Activated T-cell treated with anti-CD3 and anti-CD28 coated beads, Interleukin-2, amount 50 U/mL, for 48 hours (primary cell): ENCODE measurements at places on chromosomes 6 and 20.

DNA sequence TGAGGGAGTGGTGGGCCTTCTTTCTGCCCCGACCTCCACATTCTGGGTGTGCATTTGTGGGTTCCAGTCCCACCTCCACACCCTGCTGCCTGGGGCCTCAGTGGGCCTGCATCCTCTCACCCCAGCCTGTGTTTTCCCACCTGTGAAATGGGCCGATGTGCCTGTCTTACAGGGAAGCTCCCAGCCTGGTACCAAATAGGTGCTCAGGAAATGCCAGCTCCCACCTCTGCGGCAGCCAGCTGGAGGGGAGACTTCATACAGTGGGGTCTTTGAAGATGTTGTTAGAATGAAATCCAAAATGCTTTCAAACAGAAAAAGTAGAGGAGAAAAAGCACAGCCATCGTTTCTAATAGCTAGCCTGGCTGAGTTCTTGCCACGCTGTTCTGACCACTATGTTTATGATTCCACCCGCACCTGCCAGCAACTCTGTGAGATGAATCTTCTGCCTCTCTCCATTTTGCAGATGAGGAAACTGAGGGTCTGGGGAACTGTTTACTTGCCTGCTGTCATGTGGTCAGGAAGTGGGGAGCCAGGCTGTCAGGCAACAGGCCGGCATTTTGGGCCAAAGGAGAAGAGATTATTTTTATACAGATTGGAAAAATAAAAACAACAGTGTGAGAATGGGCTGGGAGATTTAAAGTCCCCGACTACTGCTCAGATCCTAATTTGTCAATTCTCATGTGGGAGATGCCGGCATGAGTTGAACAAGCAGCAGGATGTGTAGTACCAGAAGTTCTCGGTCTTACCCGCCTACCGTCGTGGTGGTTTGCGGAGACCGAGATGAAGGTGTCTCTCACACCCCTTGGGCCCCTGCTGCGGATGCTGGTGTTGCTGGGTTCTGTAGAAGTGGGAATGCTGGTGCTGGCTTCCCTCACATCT, 4.6 kb downstream of the TMEM181 start:
- peak; percentile 50 for DNase-seq

GRCh38 chr20:10408108-10408813, 25.8 kb downstream of the MKKS start:
- DNase-seq, result no peak

- peak; percentile 60 for DNase-seq
Observed at GRCh38 chr6:42136508-42137193, 5.8 kb downstream of the C6orf132 start.

GRCh38 chr20:62303340-62304226, 786 bp downstream of the ADRM1 start:
- DNase-seq, result peak; percentile 36

- DNase-seq, result no peak
Observed at GRCh38 chr6:135269481-135269891, 88.4 kb downstream of the MYB start.

DNA sequence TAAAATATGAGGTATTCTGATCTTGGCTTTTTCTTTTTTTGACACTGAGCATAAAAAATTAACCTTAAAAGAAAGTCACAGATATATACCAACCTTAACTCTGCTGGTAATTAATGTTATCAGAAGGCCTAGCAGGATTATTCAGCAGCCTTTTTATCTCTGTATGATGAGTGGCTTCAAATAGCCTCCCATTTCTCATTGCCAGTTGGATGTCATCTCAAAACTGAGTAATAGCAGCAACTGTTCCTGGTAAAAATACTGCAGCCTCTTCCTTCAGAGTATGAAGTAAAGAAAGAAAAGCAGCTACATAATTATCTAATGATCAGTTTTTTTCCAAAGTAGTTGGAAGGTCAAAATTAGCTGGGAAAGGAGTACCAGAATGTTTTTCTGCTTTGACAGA, 24.9 kb upstream of the HDGFL1 start:
- no peak for DNase-seq

- DNase-seq, result no peak
Observed at GRCh38 chr20:36506253-36506652, 35.1 kb upstream of the MYL9 start.

DNA sequence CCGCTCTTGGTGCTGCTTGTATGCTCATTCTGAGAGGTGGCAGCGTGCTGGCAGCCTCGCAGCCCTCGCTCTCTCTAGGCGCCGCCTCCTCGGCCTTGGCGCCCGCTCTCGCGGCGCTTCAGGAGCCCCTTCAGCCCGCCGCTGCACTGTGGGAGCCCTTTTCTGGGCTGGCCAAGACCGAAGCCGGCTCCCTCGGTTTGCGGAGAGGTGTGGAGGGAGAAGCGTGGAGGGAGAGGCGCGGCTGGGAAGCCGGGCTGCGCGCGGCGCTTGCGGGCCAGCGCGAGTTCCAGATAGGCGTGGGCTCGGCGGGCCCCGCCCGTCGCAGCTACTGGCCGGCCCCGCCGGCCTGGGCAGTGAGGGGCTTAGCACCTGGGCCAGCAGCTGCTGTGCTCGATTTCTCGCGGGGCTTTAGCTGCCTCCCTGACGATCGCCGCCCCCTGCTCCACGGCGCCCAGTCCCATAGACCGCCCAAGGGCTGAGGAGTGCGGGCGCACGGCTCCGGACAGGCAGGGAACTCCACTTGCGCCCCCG, 19.5 kb upstream of the FAM8A1 start:
- peak; percentile 41 for DNase-seq

DNA sequence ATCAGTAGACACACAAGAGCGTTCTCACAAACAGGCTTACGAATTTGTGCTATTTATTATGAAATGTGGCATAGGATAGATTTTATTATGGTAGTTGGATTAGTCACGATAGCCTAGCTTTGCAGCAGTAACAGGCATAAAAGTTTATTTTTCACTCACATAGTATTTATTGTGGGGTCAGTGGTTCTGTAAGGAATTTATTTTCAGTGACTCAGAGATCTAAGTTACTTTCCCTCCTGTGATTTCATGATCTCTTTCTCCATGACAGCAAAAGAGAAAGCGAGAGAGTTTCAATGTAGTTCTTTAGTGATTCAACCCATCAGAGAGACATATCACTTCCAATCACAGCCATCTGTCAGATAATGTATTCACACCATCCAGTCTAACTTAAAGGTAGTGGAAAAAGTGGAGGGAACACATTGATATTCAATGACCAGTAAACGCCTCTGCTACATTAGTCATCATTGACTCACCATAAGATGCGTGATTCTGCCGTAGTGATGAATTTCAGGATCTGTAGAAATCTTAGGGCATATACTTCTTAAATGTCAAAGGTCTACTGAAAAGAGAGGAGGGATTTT, 605.5 kb downstream of the HDGFL1 start:
- no peak for DNase-seq

GRCh38 chr6:106820412-106820852, 154.1 kb downstream of the CD24 start:
- no peak for DNase-seq

DNA sequence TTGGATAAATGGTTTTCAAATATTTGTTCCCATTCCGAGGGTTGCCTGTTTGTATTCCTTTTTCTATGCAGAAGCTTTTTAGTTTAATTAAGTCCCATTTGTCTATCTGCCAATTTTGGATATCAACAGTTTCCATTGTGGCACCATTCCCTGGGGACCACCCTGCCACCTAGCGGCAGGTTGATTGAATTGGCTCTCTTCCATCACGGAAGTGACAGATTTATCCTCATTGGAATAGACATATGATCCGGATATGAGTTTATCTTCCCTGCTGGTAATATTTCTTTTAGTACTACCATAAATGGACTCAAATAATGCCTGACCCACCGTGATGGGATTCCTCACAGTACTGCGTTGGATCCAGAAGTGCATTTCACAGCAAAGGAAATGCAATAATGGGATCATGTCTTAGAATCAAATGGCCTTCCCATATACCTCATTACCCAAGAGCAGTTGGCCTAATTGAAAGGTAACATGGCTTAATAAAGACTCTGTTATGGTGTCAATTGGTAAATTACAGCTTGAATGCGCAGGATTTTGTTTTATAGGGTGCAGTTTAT, 327.0 kb downstream of the BMP2 start:
- peak; percentile 21 for DNase-seq

DNA sequence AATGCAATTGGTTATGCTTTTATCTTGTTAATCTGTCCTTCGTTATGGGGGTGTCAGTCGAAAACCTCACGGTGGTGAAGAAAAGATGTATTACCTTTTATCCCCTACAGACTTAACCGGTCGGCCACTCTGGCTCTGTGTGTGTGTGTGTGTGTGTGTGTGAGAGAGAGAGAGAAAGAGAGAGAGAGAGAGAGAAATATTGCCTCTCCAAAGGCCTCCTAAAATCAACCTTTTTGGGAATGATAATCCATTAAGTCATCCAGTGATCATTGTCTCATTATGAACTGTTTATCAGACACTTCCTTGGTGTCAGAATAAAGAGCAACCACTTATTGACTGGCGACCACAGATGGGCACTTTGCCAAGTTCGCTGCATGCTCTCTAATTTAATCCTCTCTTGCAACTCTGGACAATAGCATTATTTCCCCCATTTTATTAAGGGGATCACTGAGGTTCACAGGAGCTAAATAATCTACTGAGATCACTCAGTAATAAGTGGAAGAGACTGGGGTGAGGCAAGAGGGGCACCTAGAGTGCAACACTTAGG, 30.7 kb downstream of the SLC35D3 start:
- no peak for DNase-seq

GRCh38 chr6:139643986-139644385, 269.5 kb upstream of the CITED2 start:
- no peak for DNase-seq

- DNase-seq, result no peak
Observed at GRCh38 chr6:141326925-141327324, 805.8 kb upstream of the GJE1 start.

- no peak for DNase-seq
Observed at GRCh38 chr20:16007962-16008361, 565.3 kb downstream of the KIF16B start.

DNA sequence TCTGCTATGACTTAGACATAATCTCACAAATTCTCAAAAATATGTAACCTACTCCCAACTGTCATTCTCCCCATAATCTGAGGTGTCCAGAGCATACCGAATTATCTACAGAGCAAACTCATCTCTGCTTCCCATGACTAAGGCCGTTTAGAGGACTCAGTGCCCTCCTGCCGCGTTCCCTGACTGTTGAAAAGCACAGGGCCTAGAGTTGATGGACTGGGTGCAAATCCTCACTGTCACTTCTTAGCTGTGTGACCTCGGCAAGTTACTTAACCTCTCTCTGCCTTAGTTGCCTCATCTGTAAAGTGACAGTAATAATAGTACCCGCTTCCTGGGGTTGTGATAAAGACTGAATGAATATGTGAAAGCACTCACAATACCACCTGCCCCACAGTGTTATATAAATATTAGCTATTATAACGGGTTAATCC, 4.7 kb upstream of the TUBB2A start:
- no peak for DNase-seq

DNA sequence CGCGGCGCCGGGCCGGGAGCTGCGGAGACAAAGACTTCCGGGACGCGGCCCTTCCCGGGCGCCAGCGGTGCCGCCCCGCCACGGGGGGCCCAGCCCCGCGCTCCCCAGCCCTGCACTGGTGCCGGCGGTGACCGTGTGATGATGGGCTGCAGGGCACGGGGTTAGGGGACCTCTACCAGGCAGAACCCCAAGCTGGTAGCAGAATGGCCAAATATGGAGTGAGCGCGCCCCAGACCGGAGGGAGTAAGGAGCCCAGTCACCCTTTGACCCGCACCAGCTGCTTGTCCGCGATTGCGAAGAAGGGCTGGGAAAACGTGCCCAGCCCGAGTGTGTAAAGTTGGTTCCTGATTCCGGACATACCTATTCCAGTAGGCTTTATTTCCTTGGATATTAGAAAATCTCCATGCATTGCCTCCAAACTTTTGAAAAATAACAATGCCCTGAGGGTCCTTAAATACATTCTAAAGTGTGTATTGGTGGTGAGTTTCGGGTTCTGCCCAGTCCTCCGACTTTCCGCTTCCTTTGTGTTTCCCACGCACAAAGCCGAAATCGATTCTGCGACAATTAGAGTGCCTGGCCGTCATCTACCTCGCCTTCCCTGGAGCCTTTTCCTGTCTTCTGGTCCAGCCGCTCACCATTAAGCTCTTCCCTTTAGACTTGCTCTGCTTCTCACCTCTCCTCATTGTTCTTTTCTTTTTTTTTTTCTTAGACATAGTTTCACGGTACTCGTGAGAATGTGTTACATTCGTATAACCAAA, 1.1 kb downstream of the ABRACL start:
- DNase-seq, result peak; percentile 32

DNA sequence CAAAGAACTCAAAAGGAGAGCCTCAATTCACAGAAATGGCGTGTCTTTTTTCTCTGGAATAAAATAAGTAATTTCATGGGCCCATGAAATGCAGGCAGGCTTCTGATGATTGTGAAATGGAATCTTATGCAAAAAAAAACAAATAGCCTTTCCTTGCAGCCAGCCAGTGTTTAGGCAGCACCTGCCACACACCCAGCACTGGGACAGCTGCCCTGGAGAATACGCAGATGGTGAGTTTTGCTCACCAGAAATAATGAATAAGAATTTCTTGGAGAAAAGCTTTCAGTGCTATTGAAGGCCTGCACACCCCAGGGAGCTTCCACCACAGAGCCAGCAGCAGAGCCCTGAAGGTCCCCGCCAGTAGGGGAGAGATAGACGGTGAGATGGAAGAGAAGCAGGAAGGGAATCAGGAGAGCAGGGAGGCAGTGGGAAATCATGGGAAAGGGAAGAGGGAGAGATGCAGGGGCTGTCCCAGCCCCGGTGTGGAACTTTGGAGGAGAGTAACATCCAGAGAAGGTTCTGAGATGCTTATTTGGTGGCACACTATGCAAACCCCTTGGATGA, 54.9 kb downstream of the PXDC1 start:
- no peak for DNase-seq

DNA sequence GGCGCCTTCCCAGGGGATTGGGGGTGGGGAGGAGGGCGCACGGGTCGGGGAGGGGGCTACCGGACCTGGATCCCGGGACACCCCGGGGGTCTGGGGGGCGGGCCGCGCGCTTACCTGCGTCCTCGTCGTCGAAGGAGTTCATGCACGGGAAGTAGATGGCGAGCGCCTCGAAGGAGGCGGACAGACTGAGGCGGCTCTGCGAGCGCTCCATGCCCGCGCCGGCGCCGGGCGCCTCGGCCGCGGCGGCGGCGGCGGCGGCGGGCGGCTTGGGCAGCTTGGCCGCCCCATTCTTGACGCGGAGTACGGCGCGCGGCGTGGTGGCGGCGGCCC, 320 bp downstream of the RIMS4 start:
- no peak for DNase-seq
